IgD-negative memory B cell (primary cell): ENCODE measurements at places on chromosomes 11 and 22. TPM values are rescaled to one million over a fixed set of nuclear protein-coding genes. Genes with fewer than 3 reads are reported as not detected.

The FAM76B gene
- 19.6 TPM for polyA plus RNA-seq

The SCGB1C1 gene
- not detected for polyA plus RNA-seq

The NXPE2 gene
- not detected for polyA plus RNA-seq

The POU2AF1 gene
- 194 TPM for polyA plus RNA-seq
